NCI-H2081 (cell line): ENCODE measurements at places on chromosomes 2 and 18.

DNA sequence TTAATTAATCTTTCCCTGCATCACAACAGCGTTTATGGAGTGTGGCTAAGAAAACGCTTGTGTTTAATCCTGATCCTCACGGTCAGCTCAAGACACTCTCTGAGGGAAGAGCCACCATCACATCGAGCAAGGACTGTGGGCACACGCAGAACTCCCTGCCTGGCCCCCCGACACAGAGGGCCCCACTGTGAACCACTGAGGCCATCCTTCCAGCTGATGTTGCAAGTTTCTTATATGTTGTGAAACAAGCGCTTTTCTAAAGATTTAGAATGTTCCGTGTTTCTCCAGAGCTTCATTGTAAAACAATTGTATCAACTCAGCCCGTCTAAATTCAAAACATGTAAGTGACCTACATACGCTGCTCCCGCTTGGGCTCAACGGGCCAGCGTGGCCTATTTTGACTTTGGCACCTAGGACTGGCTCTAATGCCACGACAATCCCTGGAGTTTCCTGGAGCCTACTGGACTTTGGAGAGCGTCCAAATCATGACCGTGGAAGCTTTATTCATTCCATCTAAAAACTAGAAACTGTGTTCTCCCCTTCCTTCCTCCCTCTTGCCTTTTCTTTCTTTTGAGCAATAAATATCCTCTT lies 34.9 kb downstream of the SERPINE2 start:
- DNase-seq: no peak

DNA sequence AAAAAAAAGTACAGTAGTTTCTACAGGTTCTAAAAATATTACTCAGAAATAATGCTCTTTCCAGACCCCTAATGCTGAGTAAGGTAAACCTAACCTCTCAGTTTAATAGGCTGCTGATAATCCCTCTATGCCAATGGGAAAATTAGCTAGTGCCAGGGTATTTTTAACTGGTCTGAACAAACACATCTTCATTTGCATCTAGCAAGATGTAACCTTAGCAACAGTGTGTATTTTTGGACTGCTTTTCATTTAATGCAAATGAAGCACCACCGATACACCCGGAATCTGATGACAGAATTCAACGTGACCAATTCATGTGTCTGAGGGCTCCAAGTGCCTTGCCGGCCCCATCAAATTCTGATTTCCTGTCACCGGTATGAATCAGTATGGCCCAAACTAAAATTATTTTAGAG lies 47.4 kb upstream of the CYRIA start:
- DNase-seq: peak; percentile 62

GRCh38 chr2:47503481-47504070 lies 100.6 kb downstream of the MSH2 start:
- no peak for DNase-seq

GRCh38 chr18:35811896-35812295 lies 160.6 kb upstream of the RMP24 start:
- DNase-seq: no peak

DNA sequence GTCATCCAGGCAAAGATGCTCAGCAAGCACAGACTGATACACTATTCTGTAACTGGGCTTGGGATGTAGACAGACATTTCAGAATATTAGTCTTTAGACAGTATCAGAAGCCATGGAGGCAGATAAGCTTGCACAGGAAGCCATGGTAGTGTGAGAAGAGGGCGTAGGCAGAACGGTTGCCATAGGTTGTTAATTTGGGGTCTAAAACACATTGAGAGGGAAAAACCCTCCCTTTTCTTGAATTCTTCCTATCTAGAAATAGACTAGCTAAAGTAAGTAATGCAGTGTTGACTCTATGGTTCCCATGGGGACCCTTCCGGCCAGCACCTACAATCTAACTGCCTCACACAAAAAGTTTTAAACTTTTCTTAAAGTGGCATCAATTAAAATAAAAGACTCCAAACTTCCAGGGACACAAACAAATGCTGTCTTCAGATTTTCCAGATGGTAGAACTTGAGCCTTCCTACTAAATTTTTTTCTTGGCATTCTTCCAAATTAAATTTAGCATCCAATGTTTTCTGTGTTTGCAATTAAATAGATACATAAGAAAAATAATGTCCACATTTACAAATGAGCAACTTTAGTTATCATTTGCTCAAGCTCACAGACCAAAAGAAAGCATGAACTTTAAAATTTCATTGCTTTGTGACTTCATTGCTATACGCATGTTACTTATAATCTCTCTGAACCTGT lies 1.9 kb downstream of the PRKRA start:
- no peak for DNase-seq
